NCI-H774 (cell line): ENCODE measurements at places on chromosomes 11 and 22.

GRCh38 chr11:47171061-47171838 is 5.4 kb downstream of the ARFGAP2 start:
- no peak for DNase-seq

GRCh38 chr11:27234043-27234668 is 128.9 kb downstream of the CCDC34 start:
- DNase-seq, result no peak

DNA sequence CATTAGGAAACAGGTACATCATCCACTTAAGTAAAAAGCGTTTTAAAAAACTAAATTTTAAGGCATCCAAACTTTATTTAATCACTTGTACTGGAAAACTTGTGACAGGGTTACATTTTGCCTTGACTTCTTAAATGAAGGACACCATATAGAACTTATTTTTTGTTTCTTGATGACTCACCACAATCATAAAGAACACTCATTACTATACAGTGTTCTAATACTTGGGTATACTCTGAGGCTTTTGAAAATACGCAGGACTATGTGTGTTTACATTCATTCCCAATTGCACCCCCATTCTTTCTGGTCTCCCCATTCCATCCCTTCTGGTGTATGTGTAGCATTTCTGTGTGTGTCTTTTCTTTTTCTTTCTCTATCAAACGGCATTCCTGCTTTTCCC is 69.9 kb downstream of the ZBTB44 start:
- DNase-seq, result no peak

DNA sequence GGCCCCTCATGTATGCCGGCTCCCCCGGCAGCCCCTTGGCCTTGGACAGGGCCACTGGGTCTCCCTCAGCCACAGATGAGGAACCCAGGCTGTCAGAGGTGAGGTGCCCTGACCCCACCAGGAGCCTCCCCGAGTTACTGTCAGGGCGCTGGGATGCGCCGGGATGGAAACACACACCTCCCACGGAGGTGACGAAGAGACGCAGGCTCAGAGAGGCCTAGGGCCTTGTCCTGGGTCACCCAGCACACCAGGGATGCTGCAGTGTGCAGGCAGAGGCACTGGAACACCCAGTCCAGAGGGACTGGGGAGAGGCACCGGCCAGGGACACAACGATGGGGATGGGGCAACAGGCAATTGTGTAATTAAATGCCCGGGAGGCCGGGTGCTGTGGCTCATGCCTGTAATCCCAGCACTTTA is 81.2 kb upstream of the PRR5 start:
- DNase-seq, result no peak

- peak; percentile 46 for DNase-seq
Observed at GRCh38 chr11:94938095-94939055, 35.0 kb downstream of the CWC15 start.

DNA sequence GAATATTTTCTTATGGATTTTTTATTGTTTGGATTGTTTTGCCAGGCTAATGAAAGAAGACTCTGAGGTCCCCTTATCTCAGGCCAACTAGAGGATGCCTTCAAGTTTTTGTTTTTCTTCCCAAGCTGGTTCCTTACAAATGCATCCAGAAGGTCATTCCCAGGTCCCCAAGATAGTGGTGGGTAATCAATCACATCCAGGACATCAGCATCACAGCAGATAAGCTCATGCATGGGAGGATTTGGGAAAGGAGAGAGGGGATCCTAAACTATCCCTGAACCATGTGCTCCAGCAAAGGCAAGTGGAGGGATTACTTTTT is 20.7 kb downstream of the FZD4 start:
- DNase-seq, result no peak

DNA sequence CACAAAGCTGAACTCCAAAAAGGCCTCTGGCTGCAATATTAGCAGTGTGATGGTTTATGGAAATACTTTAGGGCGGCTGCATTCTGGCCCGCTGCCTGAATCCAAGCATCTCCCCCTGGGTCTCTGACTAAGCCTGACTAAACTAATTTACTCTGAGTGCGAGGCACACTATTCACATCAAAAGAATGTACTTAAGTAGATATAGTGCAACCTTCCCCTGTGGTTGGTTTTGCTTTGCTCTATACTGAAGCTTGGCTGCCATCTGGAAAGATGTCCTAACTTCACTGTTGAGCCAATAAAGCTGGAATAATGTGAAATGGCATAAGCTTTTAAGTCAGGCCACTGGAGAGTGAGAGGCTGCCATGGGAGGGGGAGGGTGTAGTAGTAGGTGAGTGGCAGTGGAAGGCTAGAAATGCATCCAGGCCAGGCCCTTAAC is 321.6 kb downstream of the AASDHPPT start:
- no peak for DNase-seq

DNA sequence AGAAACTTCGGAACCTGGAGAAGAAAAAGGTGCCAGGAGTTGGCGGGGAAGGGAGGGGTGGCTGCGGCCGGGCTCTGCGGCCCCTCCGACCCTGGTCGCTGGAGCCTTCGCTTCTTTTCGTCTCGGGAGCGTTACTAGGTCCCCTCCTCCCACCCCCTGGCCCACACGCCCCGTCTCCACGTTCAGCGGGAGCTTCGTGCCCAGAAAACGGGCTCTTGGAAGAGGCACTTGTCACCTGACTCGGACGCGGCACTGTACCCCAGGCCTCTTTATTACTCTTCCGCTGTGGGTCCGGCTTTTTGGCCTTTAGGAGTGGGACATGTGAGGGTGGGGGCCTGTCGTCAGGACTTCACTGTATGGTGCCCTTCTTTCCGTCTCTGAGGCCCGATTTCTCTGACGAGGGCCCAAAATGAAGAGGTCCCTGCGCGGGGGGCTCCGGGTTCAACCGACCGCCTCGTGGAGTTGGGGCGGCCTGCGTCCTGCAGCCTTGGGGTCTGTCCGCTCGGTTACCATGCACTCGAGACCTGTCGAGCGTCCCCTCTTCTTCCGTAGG is 1.2 kb downstream of the CAPRIN1 start:
- DNase-seq, result no peak

GRCh38 chr22:31943206-31943977 is 943 bp upstream of the YWHAH start:
- no peak for DNase-seq

DNA sequence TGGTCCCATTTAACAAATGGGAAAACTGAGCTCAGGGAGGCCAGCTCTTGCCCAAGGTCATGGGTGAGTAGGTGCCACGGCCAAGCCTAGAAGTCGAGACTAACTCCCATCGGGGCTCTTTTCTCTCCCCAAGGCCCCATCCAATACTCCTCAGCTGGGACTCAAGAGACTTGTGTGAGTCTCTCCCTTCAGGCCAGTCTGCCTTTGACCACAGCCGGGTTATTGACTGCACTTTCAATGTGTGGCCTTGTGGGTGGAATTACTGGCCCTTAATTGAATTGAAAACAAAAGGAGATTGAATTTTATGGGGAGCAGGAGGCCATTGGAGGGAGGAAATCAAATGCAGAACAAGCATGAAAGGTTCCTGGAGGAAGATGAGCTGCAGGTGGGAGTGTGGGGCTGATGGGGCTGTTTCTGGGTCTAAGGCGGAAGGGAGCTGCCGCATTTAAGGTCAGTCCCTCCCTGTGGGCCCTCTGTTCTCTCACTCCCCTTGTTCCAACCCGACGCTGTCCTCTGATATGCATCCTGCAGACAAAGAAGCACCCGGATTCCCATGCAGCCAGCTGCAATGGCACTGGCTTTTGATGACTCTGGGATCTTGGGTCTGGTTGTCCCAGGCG is 552.8 kb downstream of the MIAT start:
- no peak for DNase-seq
